ENCODE measurements at places on chromosomes 11 and 22.
A peak's percentile ranks its signal among the peaks of the same experiment; 100 is the strongest.

DNA sequence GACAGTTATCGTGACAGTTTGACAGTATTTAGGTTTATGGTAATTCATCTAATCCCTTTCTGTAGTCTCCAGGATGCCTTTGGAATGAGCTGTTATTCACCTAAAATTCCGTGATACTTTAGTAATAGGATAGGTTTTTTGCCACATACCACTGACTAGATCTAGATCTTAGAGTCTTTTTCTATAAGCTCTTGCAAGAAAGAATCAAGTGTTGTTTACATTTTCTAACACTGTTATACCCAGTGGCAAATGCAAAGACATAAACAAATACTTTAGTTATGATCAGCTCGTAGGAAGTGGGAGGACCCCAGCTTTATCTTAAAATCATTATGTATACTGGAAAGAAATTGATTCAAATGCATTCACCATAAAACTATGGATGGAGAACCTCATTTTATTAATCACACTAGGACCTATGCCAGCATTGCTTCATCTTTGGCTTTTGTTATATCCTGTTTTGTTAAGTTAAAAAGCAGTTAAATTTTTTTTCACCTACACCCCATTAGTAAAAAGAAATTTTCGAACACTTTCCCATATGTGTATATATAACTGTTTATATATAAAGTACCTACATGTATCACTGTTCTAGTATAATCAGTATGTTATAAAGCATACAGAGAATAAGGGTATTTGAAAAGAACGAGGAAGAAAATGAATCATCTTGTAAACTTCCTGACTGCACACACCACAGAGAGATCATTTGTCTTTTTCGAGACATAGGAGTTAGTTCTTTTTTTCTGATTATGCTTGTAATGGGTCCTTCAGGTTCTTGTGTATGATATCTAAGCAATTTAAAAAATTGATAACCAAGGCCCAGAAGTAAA, 60.9 kb downstream of the PDHX start:
- DNase-seq, result no peak

DNA sequence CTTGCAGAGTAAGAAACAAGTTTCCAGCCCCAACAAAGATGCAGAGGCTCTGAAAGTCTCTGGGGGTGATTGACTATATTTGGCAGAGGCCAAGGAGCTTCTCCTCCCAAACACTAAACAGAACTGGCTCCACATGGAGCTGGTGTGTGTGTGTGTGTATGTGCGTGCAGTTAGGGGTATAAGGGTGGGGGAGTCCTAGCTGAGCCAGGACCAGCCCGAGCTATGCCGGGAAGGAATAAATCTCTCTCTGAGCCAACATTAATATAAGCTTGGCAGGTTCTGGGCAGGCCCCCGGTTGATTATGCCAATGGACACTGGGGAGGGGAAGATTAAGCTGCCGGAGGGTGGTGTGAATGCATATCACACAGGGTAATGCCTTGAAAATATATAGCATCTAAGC, 324.2 kb downstream of the MIAT start:
- no peak for DNase-seq

GRCh38 chr11:27882066-27882697, 181.9 kb upstream of the BDNF start:
- DNase-seq, result peak; percentile 36

DNA sequence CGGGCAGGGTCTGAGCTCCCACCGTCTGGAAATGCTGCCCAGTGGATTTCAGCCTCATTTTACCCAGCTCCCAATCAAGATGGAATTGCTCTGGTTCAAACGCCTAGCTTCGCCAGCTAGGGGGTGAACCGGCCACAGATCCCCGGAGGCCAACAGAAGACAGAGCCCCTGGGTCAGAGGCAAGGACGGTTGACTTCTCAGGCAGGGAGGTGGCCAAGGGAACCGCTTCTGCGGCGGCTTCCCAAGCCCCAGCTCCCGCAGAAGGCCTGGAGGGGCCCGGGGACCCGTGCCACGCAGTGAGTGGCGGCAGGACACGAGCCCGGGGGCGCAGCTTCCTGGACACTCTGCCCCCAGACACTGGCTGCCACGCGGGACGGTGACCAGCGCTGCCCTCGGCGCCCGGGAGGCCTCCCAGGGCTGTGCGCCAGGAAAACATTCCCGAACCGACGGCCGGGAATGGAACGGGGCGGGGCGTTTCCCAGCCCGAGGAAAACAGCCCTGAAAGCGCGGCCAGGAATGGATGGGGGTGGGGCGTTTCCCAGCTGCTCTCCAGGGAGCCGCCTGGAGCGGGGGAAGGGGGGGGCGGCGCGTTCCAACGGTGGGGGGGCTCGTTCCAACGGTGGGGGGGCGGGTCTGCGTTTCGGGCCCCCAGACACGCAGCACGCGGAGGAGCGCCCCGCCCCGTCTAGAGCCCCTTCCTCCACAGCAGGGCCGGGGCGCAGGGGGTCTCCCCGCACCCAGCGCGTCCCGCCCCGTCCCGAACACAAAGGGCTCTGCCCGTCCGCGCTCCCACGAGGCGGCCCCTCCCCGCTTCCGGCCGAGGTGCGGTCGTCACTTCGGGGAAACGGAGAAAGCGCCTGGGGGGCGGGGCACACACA, 13.5 kb upstream of the B4GALNT4 start:
- peak; percentile 92 for DNase-seq

- DNase-seq, result no peak
Measured at GRCh38 chr11:18452927-18453326, 2.7 kb upstream of the LDHAL6A start.

DNA sequence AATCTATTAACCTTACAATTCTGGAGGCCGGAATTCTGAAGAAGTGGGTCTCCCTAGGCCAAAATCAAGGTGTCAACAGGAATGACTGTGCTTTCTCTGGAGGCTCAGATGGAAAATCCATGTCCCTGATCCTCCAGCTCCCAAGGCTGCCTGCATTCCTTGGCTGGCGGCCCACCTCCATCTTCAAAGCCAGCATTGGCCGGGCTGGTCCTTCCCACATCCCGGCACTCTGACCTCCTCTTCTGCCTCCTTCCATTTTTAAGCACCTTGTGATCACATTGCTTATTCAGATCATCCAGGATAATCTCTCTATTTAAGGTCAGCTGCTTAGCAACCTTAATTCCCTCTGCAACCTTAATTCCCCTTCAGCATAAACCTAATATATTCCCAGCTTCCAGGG, 22.7 kb upstream of the CTSD start:
- no peak for DNase-seq

GRCh38 chr11:106986261-106986660, 32.0 kb downstream of the GUCY1A2 start:
- DNase-seq, result no peak

DNA sequence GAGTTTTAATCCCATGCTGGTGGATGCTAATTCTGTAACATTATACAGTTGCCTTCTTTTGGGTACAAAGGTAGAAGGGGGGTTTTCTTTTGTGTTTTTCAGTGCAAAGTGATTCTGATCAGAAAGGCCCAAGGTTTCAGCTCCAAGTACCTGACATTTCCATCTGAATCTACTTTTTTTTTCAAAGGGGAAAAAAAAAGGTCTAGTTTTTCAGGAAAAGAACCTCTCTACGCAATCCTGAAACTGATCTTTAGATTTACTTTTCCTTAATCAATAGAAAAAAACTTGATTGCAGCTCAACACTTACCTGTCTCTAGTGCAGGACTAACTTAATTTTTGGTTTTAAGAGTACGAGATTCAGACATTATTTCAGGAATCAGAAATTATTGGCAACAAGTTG, at the start of gene TECTA:
TECTA (plus strand) TSS at position 301 of the 400 bp plus-strand sequence. CDS start 1,423 bp downstream, outside the sequence.
- no peak for DNase-seq

DNA sequence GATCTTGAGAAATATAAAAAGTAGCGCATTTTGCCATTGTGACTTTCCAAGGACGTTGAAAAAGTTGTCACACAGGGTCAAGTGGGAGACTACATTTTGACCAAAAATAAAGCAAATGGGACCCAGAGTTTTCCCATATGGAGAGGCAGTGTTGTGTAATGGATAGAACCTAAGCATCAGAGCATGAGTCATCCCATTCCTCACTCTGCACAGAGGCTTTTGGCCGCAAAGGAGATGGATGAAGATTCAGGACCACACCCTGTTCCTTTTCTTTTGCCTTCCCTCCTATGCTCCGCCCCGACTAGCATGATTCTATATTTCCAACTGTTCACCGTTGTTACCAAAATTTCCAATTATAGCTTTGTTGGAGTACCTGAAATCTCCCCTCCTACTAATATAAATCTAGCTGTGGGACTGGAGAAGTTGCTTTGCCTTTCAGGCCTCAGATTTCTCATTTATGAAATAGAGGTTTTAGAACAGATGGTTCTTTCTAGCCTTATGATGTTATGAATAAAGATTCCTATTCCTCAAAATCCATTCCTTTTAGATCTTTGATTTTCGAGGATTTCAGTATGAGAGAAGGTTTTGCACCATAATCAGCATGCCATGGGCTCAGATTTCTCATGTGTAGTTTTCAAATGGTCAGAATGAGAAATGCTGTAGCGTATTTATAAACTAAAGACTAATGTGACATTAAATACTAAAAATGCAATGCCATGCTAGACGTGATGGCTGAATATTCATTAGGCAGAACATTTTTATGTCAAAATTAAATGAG, 921.9 kb upstream of the TENM4 start:
- no peak for DNase-seq

DNA sequence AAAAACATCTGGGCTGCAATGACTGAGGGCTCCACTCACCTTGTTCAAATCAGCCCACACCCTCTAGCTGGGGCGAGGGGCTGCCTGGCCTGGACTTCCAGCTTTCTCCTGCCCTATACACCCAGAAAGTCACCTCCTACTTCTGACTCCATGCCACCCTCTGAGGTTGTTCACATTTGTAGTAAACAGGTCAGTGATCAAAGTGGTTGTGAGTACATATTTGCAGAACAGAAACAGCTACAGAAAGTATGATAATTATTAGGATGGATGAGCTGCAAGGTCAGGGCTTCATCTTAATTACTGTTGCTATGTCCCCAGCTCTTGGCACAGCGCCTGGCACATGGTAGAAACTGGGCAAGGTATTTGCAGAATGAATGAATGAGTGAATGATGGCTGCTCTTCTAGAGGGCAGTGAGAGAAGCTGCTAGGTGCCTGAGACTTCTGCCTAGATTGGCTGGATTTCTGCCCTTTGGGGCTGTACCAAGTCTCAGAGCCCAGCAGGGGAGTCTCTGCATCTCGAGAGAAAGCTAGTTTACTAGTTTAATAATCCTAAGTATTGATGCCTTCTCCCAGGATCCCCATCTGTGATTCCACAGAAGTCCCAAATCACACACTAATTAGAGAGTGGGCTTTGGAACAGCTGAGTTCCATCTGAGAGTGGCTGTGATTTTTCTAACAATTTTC, 36.0 kb downstream of the SYT13 start:
- no peak for DNase-seq

GRCh38 chr22:37496651-37497050, 10.5 kb upstream of the MFNG start:
- DNase-seq, result no peak

- DNase-seq, result no peak
Measured at GRCh38 chr11:118818130-118818529, 27.2 kb upstream of the DDX6 start.

DNA sequence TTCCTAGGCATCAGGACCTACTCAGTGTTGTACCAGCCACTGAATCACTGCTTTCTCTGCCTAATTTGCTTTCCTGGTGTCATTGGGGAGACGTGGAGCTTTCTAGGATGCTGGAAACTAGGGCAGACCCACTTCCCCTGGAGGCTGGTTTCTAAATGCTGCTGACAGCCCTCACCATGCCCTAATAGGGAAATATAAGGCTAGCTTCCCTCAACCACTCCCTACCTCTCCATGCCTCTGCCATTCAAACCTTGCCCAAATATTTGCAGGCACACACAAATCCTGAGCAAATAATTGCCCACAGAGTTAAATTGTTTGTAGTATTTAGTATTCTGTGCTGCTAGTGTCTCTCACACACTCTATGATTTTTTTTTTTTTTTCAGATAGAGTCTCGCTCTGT, 310.2 kb downstream of the DDX10 start:
- DNase-seq, result no peak

DNA sequence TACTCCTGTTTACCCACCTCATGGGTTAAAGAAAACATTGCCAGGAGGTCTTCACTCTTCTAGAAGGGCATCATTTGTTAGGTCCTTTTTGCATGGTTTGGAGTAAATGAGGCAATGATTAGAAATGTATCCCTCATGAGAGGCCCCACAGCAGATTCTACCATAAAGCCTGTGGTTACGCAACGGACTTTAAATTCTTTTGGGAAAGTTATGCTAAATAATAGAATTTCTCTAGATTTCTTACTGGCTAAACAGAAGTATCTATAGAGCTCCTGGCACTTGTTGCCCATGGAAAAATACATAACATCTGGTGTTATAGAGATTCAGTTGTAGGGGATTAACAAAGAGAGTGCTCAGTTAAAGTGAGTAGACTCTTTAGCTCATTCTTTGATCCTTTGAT, 15.1 kb upstream of the ATXN10 start:
- no peak for DNase-seq

GRCh38 chr11:3164552-3165151, 458 bp downstream of the OSBPL5 start:
- DNase-seq, result no peak

- DNase-seq, result peak; percentile 32
Measured at GRCh38 chr22:35582861-35583670, 34.1 kb downstream of the MB start.

DNA sequence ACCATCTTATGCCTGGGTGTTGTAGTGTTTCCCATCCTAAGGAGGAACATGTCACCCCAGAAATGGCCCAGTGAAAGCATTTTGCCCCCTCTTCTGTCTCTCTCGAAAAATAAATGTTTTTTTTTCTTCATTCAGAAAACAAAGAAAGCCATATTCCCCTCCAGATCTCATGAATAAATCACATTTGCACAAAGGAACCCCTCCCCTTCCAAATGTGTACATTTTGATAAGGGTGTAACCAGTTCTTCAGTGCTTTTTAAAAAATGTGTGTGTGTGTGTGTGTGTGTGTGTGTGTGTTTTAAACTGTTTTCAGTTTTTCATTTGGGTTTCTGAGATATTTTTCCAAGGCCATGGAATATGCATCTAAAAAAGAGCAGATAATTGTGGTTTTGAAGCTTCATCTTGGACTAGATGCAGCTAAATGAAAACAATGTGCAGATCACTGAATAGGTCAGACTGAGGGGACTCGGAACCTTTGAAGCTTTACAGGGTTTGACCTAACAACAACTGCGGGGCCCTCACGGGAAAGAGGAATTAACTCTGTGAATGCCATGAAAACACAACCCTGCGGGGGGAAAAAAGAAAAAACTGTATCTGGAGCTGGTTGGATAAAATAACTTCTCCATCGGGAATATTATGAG, 76.4 kb downstream of the YAP1 start:
- DNase-seq, result no peak

- no peak for DNase-seq
Measured at GRCh38 chr11:84012171-84012826, 726.1 kb upstream of the CCDC90B start.

GRCh38 chr22:35842954-35843353, 125.3 kb downstream of the APOL5 start:
- DNase-seq, result no peak

GRCh38 chr11:63445720-63446119, 45.2 kb downstream of the PLAAT5 start:
- no peak for DNase-seq

GRCh38 chr22:36204632-36205015, 3.0 kb upstream of the APOL4 start:
- no peak for DNase-seq

- DNase-seq, result no peak
Measured at GRCh38 chr11:70694371-70694770, 296.0 kb downstream of the CTTN start.
